ENCODE measurements at places on chromosomes 2 and 18.

- DNase-seq, result no peak
Measured at GRCh38 chr2:19746137-19746600, 155.6 kb downstream of the TTC32 start.

DNA sequence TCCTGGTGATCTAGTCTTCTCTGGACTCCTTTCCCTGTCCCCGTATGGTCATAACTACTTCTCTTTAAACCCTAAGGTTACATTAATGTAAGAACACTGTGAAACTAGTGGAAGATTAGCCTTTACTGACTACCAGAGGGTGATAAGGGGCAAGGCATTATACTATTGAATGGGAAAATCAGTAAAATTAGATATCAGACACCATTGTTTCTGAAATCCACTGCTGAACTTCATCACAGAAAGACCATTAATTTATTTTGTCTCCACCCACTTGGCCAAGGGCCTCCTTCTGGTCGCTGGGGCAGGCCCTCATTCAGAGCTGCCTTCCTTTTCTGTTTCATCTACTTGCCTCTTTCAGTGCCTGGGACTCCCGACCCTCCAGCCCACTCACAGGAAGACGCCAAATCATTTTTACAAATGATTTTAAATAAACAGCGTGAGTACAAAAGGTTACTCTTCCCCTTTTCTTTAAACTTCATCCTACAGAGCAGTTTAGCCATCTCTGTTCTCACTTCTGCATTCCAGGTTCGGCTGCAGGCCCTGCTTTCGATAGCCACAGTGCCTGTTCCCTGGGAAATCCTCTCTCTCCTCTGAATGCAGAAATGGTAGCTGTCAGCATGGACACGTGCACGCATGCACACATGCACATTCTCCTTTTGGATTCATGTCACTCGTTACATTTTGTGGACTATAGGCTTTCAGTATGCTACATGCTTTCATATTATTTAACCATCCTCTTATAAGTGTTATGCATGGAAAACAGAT lies 70.3 kb upstream of the DOCK10 start:
- DNase-seq, result no peak

- DNase-seq, result no peak
Measured at GRCh38 chr18:50839996-50840395, 20.2 kb upstream of the MRO start.

- no peak for DNase-seq
Measured at GRCh38 chr2:201361078-201361733, 4.1 kb upstream of the FLACC1 start.

DNA sequence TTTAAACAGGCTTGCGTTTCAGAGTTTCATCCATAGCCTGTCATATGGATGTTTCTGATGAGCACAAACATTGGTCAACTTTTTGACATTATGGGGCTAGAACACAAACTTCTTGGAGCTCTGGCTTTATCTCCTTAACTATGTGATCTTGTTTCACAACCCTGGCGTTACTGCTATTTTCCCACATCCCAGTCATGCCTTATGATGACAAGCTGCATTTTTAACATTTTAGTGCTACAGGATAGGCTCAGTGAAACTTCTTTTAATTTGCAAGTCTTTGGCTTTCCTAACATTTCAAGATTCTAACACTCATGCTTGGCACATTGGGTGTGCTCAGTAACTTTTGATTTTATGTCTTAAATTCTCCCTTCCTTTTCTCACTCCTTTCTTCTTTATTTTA lies 21.0 kb upstream of the PDE1A start:
- no peak for DNase-seq

DNA sequence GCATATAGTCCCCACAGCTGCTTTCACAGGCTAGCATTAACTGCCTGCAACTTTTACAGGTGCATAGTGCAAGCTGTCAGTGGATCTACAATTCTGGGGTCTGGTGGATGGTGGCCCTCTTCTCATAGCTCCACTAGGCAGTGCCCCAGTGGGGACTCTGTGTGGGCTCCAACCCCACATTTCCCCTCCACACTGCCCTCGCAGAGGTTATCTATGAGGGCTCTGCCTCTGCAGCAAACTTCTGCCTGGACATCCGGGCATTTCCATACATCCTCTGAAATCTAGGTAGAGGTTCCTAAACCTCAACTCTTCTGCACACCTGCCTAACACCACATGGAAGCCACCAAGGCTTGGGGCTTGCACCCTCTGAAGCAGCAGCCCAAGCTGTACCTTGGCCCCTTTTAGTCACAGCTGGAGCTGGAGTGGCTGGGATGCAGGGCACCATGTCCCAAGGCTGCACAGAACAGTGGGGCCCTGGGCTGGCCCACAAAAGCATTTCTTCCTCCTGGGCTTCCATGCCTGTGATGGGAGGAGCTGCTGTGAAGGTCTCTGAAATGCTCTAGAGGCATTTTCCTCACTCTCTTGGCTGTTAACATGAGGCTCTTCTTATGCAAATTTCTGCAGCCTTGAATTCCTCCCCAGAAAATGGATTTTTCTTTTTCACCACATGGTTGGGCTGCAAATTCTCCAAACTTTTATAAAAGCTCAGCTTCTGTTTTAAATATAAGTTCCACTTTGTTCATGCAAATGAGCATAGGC lies 59.3 kb downstream of the KDM3A start:
- DNase-seq, result no peak

- no peak for DNase-seq
Measured at GRCh38 chr18:26909599-26910290, 44.2 kb upstream of the AQP4 start.

DNA sequence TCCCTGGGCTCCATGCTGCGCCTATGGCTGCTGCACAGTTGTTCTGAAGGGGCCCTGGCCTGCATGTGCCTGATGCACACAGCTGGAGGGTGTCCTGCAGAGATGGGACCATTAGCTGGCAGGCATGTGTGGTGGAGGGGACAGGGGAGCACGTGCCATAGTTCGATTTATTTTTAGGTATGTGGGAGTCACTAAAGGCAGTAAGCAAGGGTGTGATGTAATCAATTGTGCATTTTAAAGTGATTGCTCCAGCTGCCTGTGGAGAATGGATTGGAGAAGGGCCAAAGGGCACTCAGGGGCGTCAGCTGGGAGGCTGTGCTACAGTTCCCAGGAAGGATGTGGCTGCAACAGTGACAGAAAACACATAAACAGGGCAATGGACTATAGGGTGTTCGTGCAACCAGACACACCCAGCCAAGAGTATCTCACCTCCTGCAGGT lies 205.1 kb downstream of the ARL4C start:
- no peak for DNase-seq

DNA sequence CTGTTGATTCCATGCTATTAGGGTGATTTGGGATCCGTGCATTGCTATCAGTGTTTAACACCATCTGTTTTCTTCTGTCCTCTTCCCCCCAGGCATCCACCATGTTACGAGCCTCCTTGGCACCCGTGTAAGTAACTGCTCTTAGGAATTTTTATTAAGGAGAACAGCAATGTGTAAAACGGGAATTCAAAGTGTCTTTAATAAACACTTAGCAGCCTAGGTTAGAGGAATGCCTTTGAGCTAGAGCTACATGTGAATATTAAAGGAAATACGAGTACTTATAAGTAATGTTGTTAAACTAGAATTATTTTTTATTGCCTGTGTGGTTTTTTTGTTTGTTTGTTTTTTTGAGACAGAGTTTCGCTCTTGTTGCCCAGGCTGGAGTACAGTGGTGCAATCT lies 58.1 kb downstream of the ARMC9 start:
- DNase-seq, result no peak

GRCh38 chr2:143684551-143685320 lies 555.5 kb downstream of the ARHGAP15 start:
- DNase-seq, result no peak

DNA sequence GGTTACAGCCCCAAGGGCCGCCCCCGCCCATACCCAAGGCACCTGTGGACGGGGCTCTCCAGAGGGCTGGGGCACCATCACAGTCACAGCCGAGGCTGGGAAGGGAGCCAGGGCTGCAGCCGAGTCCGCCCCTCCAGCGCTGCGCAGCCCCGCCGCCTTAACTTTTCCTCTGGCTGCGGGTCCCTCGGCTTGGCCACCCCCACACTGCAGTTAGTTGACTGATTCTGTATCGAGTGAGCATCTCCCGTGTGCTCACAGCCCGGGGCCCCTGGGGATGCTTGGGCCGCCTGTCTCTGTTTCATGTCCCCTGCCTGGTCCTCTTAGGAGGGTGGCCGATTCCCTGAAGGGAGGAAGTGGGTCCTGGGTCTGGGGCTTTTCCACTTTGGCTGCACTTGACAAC lies 33.7 kb downstream of the EMILIN2 start:
- DNase-seq, result peak; percentile 44

DNA sequence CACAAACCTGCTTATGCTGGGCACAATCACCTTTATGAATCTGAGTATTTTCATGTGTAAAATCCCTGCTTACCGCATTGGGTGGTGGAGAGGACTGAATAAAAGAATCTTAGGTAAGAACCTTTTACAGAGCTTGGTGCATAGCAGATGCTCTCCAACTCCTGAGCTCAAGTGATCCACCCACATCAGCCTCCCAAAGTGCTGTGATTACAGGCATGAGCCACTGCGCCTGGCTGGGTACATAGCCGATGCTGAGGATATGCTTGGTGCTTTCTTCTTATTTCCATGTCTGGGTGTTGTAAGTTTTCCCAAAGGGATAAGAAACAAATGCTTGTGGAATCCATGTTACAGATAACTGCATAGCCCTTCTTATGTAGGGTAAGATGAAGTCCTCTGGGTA lies 244.3 kb upstream of the PXDN start:
- no peak for DNase-seq

DNA sequence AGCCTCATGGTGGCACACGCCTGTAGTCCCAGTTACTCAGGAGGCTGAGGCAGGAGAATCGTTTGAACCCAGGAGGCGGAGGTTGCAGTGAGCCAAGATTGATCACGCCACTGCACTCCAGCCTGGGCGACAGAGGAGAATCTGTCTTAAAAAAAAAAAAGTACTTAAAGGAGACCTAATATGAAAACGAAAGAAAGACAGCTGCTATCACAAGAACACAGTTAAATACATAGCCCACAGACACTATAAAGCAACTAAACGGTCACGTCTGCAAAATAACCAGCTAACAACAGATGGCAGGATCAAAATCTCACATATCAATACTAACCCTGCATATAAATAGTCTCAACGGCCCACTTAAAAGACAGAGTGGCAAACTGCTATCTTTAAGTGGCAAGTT lies 43.9 kb upstream of the TACR1 start:
- DNase-seq, result no peak

DNA sequence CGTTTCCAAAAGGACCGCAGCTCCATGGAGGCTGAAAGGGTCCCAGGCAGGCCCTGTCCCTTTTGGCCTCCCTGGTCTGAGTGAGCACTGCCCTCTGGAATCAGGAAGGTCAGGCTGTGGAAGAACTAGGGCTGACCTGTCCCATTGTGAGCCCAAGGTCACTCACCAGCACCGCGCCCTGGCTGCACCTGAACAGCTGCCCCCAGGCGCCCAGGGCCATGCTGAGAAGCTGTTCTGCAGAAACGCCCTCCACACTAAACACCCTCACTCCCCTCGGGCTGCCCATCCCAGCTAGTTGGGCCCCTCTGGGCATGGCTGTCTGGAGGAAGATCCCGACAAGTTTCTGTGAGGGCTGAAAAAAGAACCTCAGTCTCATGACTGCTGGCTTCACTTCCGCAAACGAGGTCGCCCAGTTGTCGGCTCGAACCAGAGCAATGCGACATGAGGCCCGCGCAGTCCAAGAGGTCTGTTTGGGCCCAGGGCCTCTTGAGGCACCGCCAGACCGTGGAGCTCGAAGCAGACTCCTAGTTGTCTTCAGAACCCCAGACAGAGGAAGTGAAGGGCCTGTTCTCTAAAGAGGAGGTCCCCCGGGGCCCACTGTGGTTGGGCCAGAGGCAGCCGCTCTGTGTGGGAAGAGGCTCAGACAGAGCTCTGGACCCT lies 64.4 kb downstream of the INPP5D start:
- peak; percentile 42 for DNase-seq

DNA sequence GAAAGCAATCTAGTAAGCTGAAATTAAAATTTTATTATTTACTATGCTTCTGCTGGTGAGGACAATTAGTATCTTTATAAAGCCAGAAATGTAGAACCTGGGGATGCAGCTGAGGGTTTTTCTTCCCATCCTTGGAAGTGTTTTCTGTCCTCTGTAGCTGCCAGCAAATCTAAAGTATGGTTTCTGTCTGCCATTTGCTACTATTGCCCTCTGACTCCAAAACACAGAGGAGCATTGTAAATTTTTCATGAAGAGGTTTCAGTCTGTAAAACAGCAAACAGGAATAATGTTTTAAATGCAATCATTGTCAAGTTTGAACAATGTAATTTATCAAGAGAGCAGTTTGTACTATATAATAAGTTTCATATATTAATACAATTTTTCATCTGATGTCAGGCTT lies 258.8 kb downstream of the ZNF407 start:
- no peak for DNase-seq

DNA sequence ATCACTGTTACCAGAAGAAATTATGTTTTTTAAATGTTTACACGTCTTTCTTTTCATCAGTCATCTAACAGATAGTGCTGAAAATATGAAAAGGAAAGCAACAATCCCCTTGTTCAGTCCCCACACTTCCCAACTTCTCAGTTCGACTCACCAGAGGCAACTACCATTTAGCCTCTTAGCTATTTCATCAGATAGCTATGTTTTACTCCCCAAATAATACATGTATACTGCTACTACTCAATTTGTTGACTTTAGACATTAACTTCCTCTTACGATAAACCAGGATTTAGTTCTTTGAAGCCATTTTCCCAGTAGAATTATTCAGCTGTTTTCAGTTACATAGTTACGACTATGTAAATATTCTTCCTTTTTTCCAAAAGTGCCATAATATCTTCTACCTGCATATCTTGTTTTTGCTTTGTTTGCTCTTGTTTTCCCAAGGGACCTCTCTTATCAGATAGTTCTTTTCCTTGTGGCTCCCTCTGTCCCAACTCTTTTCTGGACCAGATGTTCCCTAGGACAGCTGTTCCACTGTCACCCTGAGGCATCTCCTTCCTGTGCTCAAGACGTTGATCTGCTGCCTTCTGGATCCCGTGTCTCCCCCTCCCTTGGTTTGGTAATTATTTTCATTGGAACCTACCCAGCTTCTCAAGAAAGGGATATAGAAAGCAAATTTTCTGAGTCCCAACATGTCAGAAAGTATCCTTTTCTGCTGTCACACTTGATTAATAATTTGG lies 289.3 kb upstream of the TANK start:
- DNase-seq, result no peak

GRCh38 chr2:132253496-132254305 lies 91.9 kb upstream of the ANKRD30BL start:
- DNase-seq, result no peak
